ENCODE measurements at places on chromosomes 11 and 22.

- DNase-seq: no peak
Measured at GRCh38 chr11:15011776-15012345, 39.7 kb upstream of the CALCA start.

DNA sequence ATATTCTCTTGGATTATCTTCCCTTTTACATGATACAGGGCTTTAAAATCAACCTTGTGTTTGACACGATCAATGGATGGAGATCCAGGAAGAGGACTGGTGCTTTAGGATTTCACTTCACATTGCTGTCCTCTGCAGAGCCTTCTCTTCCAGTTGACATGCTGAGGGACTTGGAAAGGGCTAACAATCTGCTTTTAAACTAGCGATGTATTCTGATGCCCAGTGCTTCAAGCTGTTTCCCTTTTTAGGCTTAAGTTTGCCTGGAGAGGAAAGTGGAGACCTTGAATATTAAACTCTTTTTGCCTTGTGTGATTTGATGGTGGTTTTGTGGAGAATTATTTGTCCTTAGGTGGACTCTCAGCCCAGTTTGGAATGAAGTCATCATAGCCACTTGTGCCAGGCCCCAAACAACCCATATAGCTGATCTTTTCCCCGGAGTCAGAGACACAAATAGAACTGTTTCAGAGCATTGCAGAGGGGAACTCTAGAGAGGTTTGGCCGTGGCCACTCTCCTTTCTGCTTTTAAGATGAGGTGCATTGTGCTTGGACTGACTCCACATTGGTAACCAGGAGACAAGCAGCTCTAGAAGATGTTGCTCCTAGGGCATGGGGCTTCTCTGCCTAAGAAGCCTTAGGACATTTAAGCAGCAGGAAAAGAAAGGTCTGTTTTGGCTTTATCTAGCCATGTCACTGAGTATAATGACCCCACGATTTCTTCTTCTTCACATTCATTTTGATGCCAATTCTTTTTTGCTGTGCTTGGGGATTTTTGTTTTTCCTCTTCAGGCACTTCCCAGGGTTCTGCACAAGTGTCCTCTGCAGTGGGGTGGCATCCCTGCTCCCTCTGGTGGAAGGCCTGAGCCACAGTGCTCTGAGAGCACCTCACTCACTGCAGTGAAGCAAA is 152.8 kb downstream of the NCAM1 start:
- peak; percentile 47 for DNase-seq

GRCh38 chr11:71476031-71476430 is 23.0 kb downstream of the NADSYN1 start:
- DNase-seq: no peak

- DNase-seq: no peak
Measured at GRCh38 chr11:58924230-58924629, 15.1 kb upstream of the GLYATL1 start.

DNA sequence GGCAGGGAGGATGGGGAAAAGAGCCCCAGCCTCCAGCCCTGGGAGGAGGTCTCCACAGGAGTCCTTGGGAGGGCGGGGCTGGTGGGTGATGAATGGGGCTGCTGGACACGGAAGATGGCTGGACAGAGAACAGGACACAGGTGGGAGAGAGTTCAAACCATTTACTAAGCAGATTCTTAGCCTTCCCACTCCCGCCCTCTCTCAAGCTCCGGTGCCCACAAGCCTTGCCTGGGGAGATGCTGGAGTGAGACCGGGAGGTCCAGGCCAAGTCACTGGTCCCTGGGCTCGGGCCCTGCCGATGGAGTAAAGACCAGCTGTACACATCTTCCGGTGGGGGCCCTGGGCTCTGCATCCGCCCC is 1.4 kb downstream of the CLDN5 start:
- no peak for DNase-seq

GRCh38 chr11:90847268-90847886 is 624.5 kb upstream of the CHORDC1 start:
- no peak for DNase-seq

DNA sequence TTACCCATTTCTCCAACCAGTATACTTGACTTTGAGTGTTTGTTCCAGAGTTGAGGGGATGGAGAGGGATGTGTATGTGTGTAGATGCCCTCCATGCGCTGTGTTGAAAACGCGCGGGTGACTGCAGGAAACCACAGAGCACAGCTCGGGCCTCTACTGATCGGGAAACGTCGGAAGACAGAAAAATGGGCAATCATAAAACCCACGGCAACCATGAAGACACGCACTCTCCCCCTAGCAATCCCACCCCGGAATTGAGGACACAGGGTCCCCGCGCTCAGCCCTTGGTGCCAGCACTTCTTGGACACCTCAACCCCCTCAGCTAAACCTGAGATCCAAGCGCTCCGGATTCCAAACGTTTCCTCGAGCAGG is 251 bp upstream of the UQCC3 start:
- DNase-seq: no peak

DNA sequence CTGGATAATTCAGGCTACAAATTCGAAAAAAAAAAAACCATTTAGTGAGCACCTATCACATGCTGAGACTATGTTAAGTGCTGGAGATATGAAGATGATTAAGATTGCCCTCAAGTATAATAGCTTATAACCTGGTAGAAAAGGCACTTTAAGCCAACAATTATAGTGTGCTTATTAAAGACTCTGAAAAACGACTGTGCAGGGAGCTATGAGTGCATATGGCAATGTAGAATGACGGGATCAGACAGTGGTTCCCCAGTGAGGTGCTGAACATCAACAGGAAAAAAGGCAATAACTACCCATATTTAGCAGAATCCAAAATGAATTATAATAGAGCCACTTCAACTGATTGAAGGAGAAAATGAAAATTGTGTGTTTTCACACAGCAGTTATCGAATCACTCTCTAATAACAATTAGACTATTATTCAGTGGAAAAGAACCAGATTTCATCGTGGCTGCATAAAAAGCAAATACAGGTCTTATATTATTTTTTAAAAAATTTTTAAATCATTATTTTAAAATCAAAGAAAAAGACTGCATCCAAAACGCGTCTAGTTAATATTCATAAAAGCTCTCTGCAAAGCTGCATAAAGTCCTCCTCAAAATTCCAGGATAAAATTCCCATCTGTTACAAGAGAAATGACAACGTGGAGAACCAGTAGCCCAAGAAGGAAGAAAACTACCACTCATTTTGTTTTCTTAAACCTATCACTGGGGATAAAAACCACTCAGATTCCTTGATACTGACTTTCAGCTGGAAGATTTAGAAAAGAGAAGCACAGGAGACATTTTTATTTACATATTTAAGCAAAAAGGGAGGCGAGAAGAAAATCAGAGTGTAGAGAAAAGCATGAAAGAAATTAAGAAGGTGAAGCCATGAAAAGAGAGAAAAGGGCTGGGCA is 1.1 kb downstream of the MTMR2 start:
- peak; percentile 20 for DNase-seq

DNA sequence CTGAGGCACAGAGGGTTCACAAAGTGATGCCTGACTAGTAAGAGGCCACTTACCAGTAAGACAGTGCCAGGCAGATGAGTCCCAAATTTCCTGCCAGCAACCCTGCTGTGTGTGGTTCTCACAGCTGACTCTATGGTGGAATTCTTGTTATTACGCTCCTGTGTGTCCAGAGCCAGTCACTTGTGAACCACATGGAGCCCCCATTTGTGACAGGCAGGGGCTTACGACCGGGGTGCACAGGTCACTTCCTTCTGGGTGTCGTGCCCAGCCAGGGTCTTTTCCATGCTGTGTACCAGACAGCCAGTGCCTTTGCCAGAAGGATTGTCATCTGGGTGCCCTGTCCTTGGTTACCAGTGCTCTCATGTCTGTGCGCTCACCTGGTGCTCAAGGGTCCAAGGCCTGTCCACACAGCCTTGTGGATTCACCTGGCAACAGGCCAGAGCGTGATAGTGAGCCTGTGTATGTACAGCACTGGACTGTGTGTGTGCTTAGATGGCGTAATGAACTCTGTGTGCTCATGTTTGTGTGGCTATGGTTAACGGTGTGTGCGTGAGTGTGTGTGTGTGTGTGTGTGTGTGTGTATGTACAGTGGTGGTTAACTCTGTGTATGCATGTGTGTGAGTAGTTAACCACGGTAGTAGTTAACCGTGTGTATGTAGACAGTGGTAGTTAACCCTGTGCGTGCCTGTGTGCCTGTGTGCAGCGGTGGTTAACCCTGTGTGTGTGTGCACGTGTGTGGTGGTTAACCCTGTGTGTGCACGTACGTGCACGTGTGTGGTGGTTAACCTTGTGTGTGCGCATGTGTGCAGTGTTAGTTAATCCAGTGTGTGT is 18.6 kb downstream of the GRAMD4 start:
- DNase-seq: no peak

DNA sequence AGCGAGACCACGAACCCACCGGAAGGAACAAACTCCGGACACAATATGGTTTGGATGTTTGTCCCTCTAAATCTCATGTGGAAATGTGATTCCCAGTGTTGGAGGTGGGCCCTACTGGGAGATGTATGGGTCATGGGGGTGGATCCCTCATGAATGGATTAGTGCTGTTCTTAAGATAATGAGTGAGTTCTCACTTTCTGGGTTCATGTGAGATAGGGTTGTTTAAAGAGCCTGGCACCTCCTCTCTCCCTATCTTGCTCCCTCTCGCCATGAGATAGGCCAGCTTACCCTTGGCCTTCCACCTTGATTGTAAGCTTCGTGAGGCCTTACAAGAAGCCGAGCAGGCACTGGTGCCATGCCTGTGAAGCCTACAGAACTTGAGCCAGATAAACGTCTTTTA is 184.6 kb downstream of the LRRC4C start:
- DNase-seq: no peak

GRCh38 chr11:65505466-65506289 is 6.8 kb downstream of the MALAT1 start:
- no peak for DNase-seq

- no peak for DNase-seq
Measured at GRCh38 chr22:35587447-35587870, 29.7 kb downstream of the MB start.

DNA sequence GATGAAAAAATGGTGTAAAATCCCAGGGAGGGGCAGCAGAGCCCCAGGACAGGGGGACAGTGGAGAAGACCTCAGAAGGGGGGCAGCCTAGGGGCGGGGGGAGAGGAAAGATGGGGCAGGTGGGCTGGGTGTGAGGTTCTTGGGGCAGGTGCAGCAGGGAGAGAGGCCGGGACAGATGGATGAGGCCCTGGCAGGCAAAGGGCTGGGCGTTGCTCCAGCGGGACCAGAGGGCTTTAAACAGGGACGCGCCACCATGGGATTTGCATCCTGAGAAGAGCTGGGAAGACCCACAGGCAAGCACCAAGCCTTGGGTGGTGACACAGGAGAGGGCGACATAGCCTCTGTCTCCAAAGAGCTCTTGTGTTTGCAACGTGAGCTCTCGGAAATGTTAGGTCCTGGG is 1342.8 kb downstream of the TBC1D22A start:
- DNase-seq: no peak

DNA sequence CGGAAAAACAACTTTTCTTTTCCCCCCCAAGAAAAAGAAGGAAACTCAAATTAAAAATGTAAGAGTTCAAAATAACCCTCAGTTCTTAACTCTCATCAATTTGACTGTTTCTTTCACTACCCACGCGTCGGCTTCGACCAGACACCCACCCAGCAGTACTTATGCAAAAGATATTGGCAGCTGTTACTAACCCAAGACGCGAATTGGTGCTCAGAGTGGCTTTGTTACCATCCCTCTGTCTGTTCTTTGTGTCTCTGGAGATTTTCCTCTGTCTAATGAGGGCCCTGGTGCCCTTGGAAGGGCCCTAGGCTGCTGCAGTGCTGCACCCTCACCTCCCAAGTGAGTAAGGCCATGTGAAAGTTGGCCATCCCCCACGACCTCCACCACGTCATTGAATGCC is 180.5 kb upstream of the NECTIN1 start:
- no peak for DNase-seq

DNA sequence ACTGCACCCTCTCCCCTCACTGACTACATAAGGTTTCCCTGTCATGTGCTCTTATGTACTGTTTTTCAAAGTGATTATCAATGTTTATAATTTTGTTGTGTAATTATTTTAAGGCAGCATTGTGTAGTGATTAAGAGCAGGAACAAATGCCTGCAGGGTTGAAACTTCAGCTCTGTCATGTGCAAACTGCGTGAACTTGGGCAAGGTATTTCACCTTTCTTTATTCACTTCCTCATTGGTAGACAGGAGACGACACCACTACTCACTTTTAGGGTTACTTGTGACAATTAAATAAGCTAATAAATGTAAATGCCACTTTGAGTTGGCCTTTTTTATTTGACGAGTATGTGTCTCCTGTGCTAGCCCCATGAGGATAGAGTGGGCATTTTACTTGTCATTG is 86.5 kb upstream of the E2F8 start:
- DNase-seq: no peak

DNA sequence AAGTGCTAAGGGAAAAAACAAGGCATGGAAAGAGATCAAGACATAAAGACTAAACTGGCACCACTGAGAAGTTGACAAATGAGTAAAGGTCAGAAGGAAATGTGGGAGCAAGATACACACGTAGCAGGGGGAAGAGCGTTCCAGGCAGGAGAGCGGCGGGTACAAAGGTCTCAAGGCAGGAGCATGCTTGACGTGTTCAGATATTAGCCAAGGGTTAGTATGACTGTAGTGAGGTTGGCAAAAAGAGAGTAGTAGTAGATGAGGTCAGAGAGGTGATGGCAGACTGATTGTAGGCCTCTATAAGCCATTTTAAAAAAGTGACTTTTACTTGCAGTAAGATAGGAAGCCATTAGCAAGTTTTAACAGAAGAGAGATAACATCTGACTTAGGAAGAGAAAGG is 9.9 kb downstream of the SYT9 start:
- no peak for DNase-seq

DNA sequence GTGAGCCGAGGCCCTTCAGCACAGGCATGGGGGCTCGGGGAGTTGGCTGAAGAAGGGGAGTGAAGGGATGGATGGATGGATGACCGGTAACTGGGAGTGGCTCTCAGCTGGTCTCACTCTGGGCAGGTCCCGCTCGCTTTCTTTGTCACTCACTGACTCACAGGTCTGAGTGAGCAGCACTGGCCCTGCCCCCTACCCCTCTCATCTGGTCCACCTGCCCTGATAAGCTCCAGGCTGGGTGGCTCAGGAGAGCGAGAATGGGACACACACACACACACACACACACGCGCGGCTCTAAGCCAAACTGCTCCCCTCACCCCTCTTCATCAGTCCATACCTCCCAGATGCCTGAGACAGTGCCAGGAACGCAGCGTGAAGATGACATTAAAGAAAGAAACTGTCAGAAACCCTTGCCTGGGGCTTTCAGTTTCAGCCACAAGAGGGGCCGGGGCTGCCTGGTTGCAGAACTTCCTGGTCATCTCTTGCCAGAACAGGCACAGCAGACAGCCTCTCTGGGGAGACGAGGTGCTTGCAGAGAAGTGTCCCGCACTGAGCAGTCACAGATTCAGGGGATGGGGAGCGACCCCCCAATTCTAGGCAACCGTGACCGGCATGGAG is 16.5 kb upstream of the SHISAL1 start:
- no peak for DNase-seq

GRCh38 chr11:128865490-128865889 is 1.6 kb downstream of the KCNJ1 start:
- DNase-seq: no peak

DNA sequence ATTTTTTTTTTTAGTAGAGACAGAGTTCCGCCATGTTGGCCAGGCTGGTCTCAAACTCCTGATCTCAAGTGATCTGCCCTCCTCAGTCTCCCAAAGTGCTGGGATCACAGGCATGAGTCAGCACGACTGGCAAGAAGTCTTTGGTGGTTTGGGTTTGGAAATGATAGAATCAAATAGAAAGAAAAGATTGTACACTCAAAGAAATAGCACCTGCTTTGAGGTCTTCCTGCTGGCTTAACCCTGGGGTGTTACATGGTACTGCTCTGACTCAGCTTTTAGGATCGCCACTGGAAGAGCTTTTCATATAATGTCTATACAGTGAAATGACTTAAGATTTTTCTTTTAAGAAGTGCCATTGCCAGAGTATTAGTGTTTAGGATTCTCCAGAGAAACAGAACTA is 50.2 kb downstream of the JAM3 start:
- no peak for DNase-seq

- DNase-seq: no peak
Measured at GRCh38 chr11:38282718-38283117, 1684.7 kb upstream of the RAG2 start.
